ENCODE measurements at places on chromosomes 4 and X.

GRCh38 chr4:106629268-106629625, 260.7 kb upstream of the GIMD1 start:
- DNase-seq: no peak

DNA sequence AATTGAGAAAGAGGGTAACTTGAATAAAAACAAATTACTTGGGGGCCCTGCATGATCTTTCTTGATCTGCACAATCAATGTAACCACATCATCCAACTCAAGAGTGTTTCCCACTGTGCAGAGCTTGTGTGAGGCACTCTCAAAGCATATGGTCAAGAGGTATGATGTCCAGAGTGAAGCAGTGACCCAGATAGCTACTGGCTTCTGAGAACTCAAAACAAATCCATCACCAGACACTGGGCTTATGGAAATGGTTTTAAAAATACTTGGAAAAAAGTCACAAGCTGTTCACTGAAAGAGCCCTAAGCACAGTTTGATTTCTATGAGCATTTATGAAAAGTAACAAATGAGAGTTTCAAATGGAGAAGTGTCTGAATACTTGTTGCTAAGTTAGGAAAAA, 361.0 kb downstream of the GRXCR1 start:
- DNase-seq: no peak

DNA sequence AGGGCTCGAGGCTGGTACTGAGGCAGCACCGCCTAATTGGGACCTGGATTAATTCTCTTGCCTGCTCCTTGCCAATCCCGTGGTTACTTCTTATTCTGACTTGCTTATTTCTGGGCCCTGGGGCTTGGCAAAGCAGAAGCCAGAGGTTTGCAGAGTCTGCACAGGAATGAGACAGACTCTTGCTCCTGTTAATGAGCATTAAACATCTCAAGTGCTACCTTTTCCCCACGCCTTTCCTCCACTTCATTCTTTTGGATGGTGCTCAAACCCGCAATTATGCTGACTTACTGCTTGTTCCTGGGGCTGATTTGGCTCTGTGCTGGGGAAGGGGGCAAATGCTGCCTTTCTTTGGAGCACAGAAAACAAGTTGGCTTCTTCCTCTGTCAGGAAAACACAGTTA, 16.5 kb upstream of the STOX2 start:
- no peak for DNase-seq

GRCh38 chrX:120749141-120749846, 119.4 kb upstream of the C1GALT1C1 start:
- no peak for DNase-seq

- DNase-seq: no peak
Measured at GRCh38 chr4:77710059-77710458, 104.4 kb downstream of the CXCL13 start.

DNA sequence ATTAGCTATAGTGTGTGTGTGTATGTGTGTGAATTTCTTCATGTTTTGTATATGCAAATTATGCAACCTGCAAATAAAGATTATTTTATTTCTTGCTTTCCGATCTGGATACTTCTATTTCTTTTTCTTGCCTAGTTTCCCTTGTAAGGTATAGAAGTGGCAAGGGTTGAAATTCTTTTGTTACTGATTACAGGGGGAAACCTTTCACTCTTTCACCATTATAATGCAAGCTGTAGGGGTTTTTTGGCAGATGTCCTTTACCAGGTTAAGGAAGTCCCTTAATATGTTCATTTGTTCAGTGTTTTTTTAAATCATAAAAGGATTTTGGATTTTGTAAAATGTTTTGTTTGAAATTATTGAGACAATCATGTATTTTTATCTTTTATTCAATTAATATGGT, 44.3 kb upstream of the PDE5A start:
- DNase-seq: no peak

- DNase-seq: no peak
Measured at GRCh38 chr4:21363701-21364100, 584.9 kb downstream of the KCNIP4 start.

GRCh38 chrX:100643956-100644860, at the start of gene SRPX2:
TSS of gene SRPX2 (plus strand) at chrX:100644199. CDS start at chrX:100646323, 2,124 bp downstream.
- DNase-seq: no peak

- DNase-seq: no peak
Measured at GRCh38 chr4:40525752-40526598, 103.7 kb downstream of the RBM47 start.

DNA sequence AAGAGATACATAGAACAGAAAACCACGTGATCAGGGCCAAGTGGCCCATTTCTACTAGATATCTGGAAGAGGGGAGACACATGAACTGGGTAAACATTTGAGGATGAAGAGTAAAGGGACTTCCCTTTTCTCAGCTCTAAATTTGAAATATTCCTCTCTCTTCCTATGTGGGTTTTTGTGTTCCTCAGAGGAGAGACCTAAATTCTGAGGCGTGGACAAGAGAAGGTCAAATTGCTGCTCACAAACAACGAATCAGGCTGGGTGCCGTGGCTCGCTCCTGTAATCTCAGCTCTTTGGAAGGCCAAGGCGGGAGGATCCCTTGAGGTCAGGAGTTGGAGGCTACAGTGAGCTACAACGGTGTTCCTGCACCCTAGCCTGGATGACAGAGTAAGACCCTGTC, 216.0 kb downstream of the PTTG2 start:
- no peak for DNase-seq

Data from stimulated activated CD8-positive, alpha-beta memory T cell treated with anti-CD3 and anti-CD28 coated beads, Interleukin-4, amount 100 ng/mL, for 4 hours (primary cell).